Body of pancreas (tissue), 4 donors: ENCODE measurements at places on chromosomes 2 and 18. TPM values are rescaled to one million over a fixed set of nuclear protein-coding genes. Genes with fewer than 3 reads are reported as not detected.

DNA sequence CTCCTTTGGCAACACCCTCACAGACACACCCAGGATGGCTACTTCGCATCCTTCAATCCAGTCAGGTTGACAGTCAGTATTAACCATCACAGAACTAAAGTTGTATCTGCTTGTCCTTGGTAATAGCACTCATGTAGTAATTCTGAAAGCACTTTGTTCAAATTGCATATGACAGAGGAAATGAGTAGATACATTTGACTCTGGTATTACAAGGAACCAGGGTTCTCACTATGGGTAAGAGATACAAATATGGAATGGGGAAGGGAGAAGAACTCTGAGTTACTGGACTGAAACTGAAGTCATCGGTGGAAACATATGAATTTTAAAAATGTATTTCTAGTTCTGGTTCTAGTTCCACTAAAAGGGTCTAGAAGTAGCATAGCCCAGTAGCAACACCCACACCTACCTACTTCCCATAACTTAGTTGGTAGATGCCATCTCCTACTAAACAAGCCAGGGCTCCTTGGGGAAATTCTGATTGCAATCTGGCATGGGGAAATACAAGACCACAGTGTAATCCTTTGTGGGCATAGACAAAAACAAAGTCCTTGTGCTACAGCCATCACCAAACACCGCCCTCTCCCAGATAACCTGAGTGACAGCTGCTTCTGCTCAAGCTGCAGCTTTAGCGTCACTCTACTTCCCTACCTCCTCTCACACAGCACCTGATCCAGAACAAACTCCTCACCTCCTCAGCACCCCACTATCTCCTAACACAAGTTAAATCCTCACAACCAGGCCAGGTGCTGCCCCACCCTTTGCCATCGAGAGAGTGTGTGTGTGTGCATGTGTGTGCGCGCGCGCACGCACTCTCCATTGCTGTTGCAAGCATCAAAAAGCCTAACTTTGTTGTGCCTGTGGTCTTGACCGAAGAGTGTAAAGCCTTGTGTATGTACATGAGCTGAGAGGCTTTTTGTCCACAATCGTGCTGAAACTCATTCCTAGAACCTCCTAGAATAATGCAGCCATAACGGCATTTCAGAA lies 31.4 kb upstream of the CD226 start:
- no peaks in the 10 kb centered on the region for H3K27me3 ChIP-seq
- H3K4me3 ChIP-seq: no peak overlapping the region
- no peak for DNase-seq
- H3K27ac ChIP-seq: no peak overlapping the region
- H3K4me1 ChIP-seq: no peaks in the 10 kb centered on the region

- H3K36me3 ChIP-seq: no peaks in the 10 kb centered on the region
- DNase-seq: peak; percentile 81
- H3K27me3 ChIP-seq: no peaks in the 10 kb centered on the region
- peak overlapping the region; percentile 25 for H3K27ac ChIP-seq
- H3K4me1 ChIP-seq: peaks cover 30% of the 10 kb centered on the region
Measured at GRCh38 chr2:694906-695510, 17.8 kb upstream of the TMEM18 start.

DNA sequence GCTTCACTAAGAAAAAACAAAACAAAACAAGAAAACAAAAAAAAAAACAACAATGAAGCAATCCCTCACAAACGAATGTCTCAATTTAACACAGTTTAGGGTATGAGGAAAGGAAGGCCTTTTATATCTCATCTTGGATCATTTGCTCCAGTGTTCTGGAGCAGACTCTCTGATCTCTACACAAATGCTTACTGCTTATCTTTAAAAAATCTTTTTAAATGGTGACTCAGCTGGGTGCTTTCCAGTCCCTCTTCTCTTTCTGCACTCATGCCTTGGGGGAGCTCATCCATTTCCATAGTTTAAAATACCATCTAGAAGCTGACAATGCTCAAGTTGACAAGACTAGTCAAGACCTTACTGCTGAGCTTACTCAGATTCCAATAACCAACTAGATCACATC lies 56.2 kb downstream of the ETAA1 start:
- no peak for DNase-seq
- no peaks in the 10 kb centered on the region for H3K27me3 ChIP-seq
- H3K4me3 ChIP-seq: no peak overlapping the region
- no peaks in the 10 kb centered on the region for H3K36me3 ChIP-seq
- peaks cover 14% of the 10 kb centered on the region for H3K4me1 ChIP-seq

DNA sequence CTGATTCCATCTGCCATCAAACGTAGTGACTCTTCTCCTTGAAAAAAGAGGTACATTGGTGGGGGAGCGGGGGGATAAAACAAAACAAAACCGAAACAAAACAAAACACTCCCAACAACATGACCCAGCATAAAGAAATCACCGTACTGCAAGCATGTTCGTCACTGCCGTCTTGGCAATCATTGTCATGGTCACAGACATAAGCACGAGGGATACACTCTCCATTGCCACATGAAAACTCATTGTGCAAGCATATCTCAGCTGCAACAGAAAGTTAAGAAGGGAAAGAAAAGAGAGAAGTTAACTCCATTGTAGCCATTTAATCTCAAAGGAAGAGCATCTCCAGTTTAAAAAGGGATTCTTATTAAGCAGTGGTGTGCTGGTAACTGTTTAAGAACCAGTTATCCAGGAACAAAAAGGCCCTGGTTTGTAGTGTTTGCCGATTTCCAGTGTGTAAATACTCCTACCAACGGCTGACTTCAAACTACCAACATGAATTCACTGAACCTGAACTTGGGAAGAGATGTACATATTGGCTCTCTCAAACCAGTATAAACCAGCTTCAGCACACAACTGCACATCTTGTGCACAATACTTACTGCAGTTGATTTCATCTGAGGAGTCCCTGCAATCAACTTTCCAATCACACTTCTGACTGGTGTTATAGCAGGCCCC lies 68.2 kb downstream of the LRP2 start:
- no peaks in the 10 kb centered on the region for H3K36me3 ChIP-seq
- no peak overlapping the region for H3K4me3 ChIP-seq
- no peaks in the 10 kb centered on the region for H3K27me3 ChIP-seq
- H3K4me1 ChIP-seq: no peaks in the 10 kb centered on the region
- DNase-seq: no peak

- no peaks in the 10 kb centered on the region for H3K27me3 ChIP-seq
- H3K4me1 ChIP-seq: no peaks in the 10 kb centered on the region
- no peak for DNase-seq
- H3K27ac ChIP-seq: no peak overlapping the region
- no peak overlapping the region for H3K4me3 ChIP-seq
Measured at GRCh38 chr2:70374616-70375015, 72.7 kb upstream of the FAM136A start.

DNA sequence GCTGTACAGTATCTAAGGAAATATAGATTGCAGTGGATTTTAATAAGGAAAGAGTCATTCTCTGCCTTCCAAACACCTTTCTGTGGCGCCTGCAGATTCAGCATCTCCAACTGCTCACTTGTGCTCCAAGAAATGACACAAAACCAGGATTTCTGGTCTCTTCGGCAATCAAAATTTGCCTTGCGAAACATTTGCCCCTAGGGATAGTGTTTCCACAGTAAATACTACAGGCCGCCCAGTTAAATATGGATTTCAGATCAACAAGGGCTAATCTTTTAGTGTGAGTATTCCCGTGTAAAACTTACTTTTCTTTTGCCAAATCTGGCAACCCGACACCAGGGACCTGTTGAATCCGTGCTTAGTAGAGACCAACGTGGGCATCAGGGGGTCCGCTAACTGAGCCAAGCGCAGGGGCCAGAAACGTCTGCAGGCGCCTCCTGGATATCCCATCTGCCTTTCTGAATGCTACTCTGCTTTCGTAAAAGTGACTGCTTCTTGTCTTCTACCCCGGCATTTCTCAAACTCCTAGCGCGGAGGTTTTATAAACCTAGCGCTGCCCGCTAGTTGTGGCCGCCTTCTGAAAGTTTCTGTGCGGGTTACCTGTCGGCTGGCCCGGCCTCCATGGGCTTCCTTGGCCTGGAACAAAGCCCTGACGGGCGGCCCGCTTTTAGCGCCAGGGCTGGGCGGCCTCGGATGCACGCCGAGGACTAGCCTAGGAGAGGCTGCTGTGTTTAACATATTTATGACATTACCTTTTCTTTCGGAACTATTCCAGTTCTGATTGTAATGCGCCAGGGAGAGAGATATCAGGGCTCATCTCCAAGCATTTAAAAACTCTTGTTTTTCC lies 2.5 kb downstream of the CYP1B1 start:
- no peak overlapping the region for H3K4me3 ChIP-seq
- no peaks in the 10 kb centered on the region for H3K27me3 ChIP-seq
- no peak for DNase-seq
- H3K36me3 ChIP-seq: no peaks in the 10 kb centered on the region
- peaks cover 37% of the 10 kb centered on the region for H3K4me1 ChIP-seq

GRCh38 chr2:61763605-61764034 lies 90.2 kb downstream of the FAM161A start:
- peak overlapping the region; percentile 11 for H3K4me3 ChIP-seq
- no peaks in the 10 kb centered on the region for H3K27me3 ChIP-seq
- H3K27ac ChIP-seq: peak overlapping the region; percentile 98
- H3K36me3 ChIP-seq: no peaks in the 10 kb centered on the region
- peak; percentile 84 for DNase-seq

GRCh38 chr2:159792599-159792998 lies 5.4 kb downstream of the CD302 start:
- H3K36me3 ChIP-seq: no peaks in the 10 kb centered on the region
- H3K4me3 ChIP-seq: no peak overlapping the region
- H3K4me1 ChIP-seq: peaks cover 4% of the 10 kb centered on the region
- H3K27ac ChIP-seq: no peak overlapping the region

Gene ARHGEF4
- total RNA-seq: 28.8 TPM

Gene EGR4
- total RNA-seq: not detected

Gene CAVIN2
- 10.9 TPM for total RNA-seq

Gene ACOXL
- not detected for total RNA-seq

Gene GKN1
- not detected for total RNA-seq

Gene INPP5D
- total RNA-seq: 0.99 TPM
